Activated naive CD4-positive, alpha-beta T cell treated with anti-CD3 and anti-CD28 coated beads, Interleukin-2, amount 50 U/mL, for 16 hours (primary cell): ENCODE measurements at places on chromosomes 3 and 15.

DNA sequence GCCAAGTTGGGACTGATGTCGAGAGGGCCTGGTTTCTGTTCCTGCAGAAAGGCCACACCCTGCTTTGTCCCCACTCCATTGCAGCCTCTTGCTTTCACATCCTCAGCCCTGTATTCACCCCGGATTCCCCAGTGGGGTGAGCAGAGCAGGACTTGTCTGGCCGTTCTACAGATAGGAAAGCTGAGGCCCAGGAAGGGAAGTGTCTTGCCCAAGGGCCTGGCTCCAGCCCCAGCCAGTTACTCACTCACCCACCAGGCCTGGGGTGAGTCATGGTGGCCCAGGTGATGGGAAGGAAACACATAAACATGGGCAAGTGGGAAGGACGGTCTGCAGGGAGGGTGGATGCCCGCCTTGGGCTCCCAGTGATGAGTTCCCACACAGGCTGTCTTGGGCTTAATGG is 6.1 kb upstream of the DUSP7 start:
- DNase-seq: no peak

- DNase-seq: no peak
Observed at GRCh38 chr15:56353740-56354139, 11.5 kb upstream of the TEX9 start.

GRCh38 chr15:84081391-84082168 is 154.0 kb upstream of the GOLGA6L4 start:
- no peak for DNase-seq

- no peak for DNase-seq
Observed at GRCh38 chr3:18135060-18135814, 289.9 kb downstream of the SATB1 start.

GRCh38 chr3:45318689-45319088 is 69.7 kb upstream of the LARS2 start:
- no peak for DNase-seq

GRCh38 chr15:72116731-72117485 is 1.0 kb downstream of the MYO9A start:
- no peak for DNase-seq

GRCh38 chr15:85318048-85318731 is 62.2 kb upstream of the AKAP13 start:
- DNase-seq: no peak

- DNase-seq: no peak
Observed at GRCh38 chr15:46714950-46715349, 1002.4 kb upstream of the SEMA6D start.

DNA sequence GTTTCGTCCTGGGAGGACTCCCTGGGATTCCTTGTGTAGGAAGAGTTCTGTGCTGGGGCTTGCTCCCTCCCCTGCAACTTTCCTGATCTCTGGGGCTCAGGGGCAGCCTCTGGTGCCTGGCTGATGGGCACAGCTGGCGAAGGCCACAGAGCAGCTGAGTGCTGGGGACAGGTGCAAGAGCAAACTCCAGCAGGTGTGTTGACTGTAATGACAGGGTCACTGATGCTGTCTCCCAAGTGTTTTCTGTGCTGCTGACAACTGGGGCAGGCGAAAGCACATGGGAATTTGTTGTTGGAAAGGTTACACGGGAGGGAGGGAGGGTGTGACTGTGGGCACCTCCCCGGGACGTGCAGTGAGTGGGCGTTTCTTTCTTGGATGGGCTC is 21.6 kb downstream of the CPN2 start:
- no peak for DNase-seq

- DNase-seq: no peak
Observed at GRCh38 chr3:33940149-33940548, 141.7 kb downstream of the PDCD6IP start.

DNA sequence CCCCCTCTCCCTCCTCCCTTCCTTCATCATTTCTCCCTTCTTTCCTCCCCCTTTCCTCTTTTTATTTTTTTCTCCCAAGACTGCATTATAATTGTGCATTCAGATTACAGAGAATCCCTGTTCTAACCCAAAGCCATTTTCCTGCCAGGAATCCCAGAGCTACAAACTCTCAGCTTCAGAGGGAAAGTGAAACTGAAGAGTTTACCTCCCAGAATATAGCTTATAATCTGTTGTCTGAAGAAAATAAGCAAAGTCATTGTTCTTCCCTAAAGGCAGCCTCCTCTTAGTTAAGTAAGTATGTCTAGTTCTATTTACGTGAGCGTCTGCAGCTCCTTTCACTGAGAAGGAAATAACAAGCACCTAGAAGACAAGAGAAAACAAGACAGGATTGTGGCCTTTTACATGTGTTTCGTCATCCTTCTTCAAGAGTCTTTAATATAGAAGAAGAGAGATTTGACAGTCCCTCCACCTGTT is 97.2 kb downstream of the CHST2 start:
- DNase-seq: no peak

- no peak for DNase-seq
Observed at GRCh38 chr3:153043729-153044328, 118.2 kb upstream of the RAP2B start.

DNA sequence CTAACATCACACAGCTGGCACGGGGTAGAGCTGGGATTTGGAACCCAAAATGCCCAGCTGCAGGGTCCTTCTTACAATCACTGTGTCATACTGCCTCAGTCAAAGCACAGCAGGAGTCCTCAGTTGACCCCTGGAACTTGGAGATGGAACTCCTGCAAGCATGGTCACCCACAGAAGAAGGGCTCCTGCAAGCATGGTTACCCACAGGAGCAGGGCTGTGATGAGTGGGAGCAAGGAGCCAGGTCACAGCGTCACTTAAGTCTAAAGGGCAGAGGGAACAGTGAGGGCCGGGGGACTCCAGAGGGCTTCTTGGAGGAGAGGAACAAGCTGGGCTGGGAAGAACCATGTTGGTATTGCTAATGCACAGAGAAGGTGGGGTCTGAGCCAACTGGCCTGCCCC is 24.9 kb downstream of the CCDC33 start:
- no peak for DNase-seq

DNA sequence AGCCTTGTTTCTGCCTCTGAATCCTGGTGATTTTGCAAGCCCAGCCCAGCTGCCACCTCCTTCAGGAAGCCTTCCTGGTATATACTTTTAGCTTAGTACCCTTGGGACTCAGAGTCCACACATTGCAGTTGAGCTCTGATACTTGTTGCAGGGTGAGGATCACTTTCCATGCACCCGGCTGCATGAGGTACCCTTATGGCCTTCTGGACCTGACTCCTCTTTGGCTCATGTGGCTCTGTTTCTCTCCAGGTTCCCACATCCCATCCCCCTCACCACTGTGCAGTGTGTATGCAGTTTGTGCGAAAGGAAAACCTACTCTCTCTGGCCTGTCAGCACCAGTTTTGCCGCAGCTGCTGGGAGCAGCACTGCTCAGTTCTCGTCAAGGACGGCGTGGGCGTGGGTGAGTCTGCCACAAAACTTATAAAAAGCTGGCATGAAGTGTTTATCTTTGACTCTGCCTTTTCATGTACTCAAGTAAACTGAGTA is 23.1 kb upstream of the P4HTM start:
- DNase-seq: no peak

DNA sequence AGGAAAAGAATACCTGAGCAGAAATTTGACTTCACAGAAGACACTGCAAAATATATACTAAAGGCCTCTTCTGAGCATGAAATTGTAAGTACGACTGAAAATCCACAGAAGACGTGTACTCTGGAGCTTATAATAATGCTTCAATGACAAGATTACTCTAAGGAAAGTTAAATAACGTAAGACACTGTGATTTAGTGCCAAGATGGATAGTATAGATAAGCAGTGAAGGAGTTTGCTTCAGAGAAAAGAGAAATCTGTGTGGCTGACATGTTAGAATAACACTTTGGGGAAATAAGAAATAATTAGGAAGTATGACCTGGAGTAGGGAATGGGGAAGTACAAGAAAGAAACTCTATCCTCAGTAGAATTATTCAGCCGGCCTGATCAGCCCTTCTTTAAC is 28.9 kb downstream of the ALDH1A2 start:
- DNase-seq: no peak

GRCh38 chr3:52715714-52716305 is 9.9 kb downstream of the SPCS1 start:
- DNase-seq: no peak

- no peak for DNase-seq
Observed at GRCh38 chr15:70435369-70435768, 328.0 kb downstream of the UACA start.

DNA sequence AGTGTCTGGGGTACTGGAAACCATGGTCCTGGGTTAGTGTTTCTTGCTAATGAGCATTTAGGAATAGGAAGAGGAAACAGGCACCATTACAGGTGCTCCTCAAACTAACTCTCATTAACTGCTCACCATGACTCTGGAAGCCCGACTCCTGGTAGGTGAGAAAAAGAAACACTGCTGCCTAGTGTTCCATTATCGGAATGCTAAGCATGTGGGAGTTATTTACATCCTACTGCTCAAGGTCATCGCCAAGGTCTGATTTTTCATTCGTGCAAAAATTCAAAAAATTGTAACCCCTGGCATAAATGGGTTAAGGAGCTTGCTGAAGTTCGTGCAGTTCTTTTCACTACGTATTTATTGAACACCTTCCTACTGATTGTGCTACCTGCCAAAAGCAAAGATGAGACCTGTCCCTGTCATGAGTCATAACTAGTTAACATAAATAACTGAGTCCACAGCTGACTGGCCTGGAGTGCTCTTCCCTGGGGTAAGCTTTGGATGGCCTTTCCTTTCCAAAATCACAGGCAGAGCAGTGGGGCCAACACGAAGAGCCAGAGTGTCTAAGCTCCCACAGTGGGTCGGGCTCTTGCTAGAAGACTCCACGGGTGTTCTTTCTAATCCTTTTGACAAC is 22.7 kb upstream of the PAQR5 start:
- DNase-seq: no peak

DNA sequence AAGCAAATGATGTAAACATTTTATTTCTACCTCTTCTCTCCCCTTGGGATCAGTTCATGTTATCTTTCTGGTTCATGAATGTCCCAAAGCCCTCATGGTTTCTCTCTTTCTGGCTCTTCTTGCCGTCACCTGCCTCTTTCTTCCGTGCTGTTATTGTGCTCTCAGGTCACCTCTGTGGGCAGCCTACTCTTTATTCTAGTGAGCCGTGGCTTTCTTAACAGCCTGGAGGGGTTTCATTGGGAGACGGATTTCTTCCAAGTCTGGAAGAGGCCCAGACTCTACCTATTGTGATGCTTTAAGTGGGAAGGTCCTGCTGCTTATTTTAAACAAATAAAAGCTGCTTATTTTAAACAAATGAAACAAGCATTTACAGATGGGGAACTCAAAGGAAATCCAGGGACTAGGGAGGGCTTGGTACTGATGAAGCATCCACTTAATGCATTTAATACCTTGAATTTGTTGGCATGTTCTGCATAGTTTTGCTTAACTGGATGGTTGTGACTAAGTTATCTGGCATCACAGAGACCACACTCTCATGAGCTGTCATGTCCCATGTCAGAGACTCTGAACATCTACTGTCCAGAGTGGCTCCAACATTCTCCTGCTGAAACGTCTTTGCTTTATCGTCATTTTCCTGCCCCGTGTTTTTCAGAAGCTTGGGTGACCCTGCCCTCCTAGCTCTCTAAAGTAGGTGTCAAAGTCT is 443.3 kb downstream of the GABRG3 start:
- no peak for DNase-seq

DNA sequence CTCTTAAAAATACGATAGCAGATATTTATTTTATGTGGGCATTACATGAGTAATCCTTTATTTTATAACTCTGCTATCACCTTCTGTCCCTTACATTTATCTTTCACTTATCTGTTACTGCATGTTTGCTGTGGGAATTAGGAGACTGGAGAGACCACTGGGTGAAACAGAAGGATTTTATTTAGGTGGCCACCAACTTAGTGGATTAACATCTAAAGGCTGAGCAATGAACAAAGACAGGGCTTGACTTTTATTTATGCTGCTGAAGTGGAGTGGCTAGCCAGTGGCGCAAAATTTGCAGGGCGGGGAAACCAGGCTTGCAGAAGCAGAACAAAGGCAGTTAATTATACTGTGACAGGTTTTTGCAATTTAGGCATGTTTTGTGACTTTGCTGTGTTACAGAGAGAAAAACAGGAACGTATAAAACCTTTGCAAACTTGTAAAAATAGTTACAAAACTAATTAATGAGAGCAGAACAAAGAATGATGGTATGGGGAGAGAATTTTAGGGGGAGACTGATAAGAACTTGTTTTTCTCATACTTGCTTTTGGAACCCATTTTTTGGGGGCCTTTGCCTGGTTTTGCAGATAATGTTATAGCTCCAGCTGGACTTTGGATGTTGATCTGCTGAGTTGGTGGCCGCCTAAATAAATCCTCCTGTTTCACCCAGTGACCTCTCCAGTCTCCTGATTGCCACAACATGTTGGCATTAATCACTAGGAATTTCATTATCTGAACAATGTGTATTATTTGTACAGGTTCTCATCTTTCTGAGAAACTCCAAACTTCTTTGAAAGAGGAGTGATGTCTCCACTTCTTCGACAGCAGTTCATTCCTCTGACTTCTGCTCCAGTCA is 18.0 kb downstream of the KLHL24 start:
- DNase-seq: no peak

DNA sequence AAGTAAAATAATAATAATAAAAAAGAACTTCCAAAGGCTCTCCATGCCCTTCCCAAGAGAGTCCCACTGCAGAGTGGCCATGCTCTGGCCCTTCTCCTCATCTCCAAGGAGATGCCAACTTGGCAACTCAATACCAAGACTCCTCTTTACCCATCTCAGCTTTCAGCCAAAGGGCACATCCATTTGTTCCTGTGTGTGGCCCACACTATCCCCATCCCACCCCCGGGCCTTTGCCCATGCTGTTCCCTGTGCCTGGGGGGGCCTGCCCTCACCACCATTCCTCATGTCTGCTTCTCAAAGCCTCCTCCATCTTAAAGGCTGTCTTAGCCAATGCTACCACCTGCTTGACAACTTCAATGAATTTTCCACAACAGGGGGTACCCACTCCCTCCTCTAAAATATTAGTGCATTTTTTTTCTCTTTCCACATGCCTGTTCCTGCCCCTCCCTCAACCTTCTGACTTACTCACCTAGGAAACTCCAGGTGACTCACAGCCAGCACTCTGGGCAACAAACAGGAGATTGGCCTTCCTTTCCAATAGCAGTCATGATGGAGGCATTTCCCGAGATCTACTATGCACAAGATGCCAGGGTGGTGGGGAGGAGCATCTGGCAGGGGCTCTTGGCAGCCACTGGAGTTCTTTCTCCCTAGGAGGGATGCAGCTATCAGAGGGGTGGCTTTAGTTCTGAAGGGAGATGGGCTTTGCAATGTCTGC is 109.4 kb upstream of the SMAD3 start:
- no peak for DNase-seq

DNA sequence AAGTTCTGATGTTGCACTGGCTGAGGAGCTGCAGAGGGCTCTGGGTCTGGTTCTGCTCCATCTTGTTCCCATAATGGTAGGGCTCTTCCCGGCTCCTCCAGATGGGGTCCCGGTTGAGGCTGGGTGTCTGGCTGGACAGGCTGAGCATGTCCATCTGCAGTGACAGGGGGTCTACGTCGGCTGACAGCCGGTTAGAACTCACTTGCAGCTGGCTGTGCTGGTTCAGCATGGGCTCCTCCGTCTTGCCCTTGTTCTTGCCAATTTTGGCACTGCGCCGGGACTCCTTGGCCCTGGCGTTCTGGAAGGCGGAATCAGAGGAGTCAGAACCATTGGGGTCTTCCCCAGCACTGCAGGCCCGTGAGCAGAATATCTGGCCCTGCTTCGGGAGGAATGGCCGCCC is 78.1 kb downstream of the PRICKLE2 start:
- no peak for DNase-seq
